Cardiac septum (tissue), 1 donor: ENCODE measurements at places on chromosomes 3 and 15. TPM values are rescaled to one million over a fixed set of nuclear protein-coding genes. Genes with fewer than 3 reads are reported as not detected.

ATG7 gene
- total RNA-seq = 15.5 TPM

DNA sequence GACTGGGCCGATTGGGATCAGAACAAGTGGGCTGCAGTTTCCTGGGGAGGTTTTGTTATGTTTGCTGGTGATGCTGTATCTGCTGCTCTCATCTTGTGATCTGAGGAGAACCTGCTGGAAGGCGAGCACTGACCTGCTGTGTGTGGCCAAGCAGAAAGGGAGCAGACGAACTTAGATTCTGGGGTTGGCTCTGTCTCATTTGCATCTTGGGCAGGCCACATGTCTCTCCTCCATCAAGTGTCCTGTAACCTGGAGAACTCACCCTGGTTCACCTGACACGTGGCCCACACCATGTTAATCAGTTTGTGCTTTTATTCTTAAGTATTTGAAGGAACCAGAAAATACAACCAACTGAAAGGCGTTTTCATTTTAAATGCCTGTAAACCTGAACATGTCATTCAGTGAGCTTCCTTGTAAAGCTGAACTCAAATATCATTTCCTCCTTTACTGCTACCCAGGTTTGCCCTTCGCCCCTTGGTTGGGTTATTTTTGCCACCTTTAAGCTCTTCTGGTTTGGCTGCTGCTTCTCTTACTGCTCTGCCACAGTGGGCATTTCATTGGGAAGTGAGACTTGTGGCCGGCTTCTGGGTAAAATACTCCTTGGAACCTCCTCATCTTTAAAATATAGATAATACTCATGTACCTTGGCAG lies 33.5 kb upstream of the TRAK1 start:
- DNase-seq = peak; percentile 12

DNA sequence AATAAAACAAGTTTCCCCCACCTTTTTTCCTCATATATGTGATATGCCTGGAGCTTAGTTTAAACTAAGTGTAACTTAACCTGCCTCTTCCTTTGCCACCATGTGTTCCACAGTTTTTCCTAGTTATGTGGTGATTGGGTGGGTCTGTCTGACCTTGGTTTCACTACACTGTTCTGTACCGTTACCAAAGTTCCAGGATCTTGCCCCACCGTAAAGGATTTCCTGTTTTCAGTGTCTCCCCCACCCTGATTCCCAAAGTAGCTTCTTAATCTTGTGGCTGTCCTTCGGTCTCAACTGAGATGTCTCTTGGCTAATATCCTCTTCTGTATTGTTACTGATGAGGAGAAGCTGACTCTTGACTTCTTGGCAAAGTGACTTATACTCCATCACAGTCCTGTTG lies 6.4 kb upstream of the MGA start:
- DNase-seq = no peak

DNA sequence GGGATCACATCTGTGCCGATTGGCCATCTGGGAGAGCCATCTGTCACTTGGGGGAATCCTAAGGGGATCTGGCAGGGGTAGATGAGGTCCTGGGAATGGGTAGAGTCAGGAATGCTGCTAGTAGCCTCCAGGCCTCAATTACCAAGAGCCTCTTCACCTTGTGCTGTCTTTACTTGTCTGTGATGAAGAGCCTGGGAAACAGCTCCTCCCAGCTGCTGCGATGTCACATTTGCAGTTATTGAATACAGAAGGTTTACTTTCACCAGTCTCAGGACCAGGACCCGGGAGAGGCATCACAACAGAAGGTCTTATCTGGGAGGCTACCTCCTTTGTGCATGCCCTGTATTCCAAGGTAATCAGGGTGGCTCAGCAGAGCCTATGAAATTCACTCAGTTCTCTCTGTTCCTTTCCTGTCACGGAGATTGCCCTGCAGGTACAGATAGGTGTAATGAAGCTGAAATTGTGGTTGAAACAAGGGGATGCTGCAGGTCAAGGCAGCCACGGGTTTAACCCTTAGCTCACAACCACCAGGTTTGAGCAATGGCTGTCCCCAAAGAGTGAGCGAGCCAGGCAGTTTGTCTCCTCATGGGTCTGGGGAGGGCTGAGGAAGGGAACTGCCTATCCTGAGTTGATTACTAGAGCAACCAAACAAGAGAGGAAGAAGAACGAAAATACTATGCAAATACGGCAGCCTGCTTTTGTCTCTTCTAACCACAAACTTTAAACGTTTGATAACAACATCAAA lies 298.9 kb upstream of the RORA start:
- DNase-seq = no peak

- no peak for DNase-seq
Measured at GRCh38 chr15:98402486-98402885, 245.9 kb upstream of the IGF1R start.

GRCh38 chr3:36032180-36033047 lies 347.9 kb upstream of the STAC start:
- no peak for DNase-seq

A4GNT gene
- not detected for total RNA-seq

ATRIP gene
- total RNA-seq = 4.1 TPM

- DNase-seq = no peak
Measured at GRCh38 chr15:57146506-57147201, 228.2 kb downstream of the TCF12 start.

TGM4 gene
- not detected for total RNA-seq

- DNase-seq = no peak
Measured at GRCh38 chr3:126996905-126997304, 14.0 kb downstream of the PLXNA1 start.

- DNase-seq = peak; percentile 83
Measured at GRCh38 chr15:97521381-97522285, 438.9 kb upstream of the ARRDC4 start.

GRCh38 chr3:13821126-13821525 lies 58.7 kb downstream of the WNT7A start:
- no peak for DNase-seq

VIPR1 gene
- 0.89 TPM for total RNA-seq

DNA sequence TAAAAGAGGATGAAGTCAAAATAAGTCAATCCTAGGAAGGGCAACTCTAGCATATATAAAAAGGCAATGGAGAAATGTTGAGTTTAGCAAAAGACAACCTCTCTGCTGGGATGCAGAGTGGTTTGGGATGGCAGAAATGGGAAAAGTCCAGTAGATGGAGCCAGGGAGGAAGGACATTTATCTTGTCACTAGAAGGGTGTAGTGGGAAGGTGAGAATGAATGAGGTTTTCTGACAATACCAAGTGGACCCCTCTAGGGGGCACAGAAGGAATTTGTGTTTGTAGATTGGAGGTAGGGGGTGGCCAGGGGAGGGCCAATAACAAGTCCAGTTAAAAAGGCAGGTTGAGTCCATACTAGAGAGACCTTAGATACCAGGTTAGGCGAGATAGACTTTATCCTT lies 80.0 kb downstream of the THSD4 start:
- no peak for DNase-seq

CDHR4 gene
- total RNA-seq = not detected

- no peak for DNase-seq
Measured at GRCh38 chr3:13283877-13284264, 136.3 kb downstream of the NUP210 start.

- DNase-seq = no peak
Measured at GRCh38 chr3:61505197-61505596, 56.2 kb upstream of the PTPRG start.

DNA sequence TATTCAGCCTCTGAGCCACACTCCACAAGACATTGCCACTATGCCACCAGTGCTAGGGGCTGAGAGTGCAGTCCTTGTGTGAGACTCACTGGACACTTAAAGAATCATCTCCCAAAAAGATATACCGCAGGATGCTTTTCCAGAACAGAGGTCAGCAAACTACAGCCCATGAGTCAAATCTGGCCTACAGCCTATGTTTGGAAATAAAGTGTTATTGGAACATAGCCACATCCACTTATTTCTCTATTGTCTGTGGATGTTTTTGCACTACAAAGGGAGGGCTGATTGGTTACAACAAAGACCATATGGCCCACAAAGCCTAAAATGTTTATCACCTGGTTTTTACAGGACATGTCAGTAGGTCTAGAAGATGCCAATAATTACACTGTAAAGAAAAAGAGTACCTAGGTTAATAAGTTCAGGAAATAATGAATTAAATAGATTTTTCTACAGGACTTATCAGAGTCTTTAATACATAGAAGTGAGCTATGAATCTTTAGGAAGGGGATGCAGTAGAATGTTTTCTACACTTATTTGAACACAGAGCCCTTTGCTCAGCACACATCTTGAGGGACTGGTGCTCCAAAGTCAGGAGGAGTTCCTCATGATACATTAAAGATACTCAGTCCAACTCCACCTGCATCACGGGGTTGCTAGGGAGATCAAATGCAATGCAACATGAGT lies 26.3 kb downstream of the SRGAP3 start:
- no peak for DNase-seq

DNA sequence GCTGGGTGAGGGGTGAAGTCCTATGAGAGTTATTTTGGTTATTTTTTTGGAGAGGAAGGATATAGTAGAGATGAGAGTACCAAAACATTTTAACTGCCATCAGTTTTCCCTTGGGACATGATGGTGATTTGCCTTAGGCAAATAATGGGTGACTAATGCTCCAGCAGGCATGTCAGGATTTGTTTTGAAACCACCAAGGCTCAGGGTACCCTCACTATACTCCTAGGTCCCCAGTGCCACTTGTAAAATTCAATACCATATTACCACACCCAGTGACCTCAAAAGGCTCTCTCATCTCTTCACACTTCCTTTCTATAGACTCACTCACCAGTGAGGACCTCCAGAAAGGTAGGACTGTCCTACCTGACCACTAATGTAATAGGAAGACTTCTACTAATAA lies 83.6 kb downstream of the WDR72 start:
- no peak for DNase-seq

GRCh38 chr15:37056177-37057121 lies 43.9 kb downstream of the MEIS2 start:
- DNase-seq = peak; percentile 78

CLEC3B gene
- 77.1 TPM for total RNA-seq

DNA sequence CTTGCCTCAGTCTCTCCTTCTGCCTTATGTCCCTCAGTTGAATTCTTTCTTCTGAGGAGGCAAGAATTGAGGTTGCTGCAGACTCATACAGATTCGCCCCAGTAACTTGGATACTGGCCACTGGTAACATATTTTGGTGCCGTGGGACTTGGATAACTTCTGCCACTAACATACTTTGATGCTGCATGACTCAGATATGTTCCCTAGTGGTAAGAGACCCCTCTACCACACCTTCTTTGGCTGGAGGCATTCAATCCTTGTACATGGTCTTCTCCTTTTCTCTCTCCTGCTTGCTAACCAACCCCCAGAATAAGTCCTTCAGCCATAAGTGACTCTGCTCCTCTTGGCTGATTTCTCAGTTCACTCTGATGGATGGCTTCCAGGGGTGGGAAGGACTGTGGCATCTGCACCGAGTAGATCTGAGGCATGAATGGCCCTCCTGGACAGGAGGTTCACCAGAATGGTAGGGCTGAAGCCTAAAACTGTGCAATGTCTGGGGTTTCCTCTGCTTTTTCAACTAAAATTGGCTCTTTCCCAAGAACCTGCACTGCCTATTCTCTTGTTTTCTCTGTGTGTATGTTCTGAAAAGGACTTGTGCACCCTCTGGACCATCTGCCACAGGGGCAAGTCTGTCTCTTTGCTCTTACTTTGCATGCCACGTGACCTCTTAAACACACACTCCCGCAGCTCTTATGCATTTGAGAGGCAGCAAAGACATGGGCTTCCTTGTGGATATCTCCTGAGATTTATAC lies 55.5 kb upstream of the FSTL1 start:
- DNase-seq = no peak

DNA sequence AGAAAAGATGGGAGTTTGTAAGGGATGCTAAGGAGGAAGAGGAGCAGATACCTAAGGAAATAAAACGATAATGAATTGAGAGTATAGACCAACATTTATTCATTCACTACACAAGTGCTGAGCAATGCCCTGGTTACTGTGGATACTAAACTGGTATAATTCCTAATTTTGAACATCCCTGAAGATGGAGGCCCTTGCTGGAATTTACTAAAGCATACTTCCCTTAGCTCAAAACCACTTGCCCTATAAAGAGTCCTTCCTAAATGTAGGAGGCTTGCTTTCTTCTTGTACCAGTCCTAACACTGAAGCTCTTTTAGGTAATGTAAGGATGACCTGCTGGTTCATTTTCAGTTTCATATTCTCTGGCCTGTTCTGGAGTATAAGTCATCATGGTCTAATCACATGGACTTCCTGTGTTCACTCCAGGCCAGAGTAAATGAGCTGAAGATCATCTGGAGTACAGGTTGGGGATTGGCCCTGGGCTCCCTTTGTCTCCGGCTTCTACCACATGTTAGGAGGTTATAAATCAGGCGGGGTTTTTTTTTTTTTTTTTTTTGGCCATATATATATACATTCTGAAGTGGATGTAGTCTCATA lies 40.1 kb upstream of the MTMR10 start:
- no peak for DNase-seq

DNA sequence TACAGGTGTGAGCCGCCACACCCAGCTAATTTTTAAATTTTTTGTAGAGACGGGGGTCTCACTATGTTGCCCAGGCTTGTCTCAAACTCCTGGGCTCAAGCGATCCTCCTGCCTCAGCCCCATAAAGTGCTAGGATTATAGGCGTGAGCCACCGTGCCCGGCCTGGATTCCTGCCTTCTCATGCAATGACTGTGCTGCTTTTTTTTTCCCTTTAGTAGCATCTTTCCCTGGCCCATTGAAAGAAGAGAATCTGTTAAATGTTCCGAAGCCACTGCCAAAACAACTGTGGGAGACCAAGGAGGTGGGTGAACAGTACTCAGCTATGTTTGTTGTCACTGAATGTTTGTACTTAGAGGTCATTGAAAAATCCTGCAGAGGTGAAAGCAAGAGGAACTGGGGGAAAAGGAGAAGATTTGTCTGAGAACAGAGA lies 88.0 kb downstream of the CRTC3 start:
- no peak for DNase-seq

- no peak for DNase-seq
Measured at GRCh38 chr15:86016750-86017149, 62.9 kb upstream of the AGBL1 start.

- no peak for DNase-seq
Measured at GRCh38 chr3:115838786-115839185, 215.5 kb downstream of the GAP43 start.

- DNase-seq = no peak
Measured at GRCh38 chr15:68113751-68114150, 59.6 kb downstream of the PIAS1 start.

CLDN18 gene
- not detected for total RNA-seq

DNA sequence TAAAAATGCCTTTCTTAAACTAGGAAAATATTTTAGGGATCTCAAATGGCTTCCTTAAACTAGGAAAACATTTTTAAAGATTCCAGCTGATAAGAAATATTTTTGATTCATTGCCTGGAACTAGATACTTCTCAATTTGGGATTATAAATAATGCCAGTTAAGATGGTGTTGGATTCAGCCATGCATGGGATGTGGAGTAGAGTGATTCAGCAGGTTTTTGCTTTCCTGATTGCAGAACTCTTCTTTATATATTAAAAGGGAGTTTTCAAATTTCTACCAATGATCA lies 15.6 kb downstream of the FILIP1L start:
- no peak for DNase-seq

GOLGA8J gene
- not detected for total RNA-seq

- peak; percentile 53 for DNase-seq
Measured at GRCh38 chr15:29087521-29088285, 181.9 kb downstream of the NSMCE3 start.

- no peak for DNase-seq
Measured at GRCh38 chr15:80081390-80081789, 21.9 kb downstream of the ZFAND6 start.

- peak; percentile 88 for DNase-seq
Measured at GRCh38 chr15:31387479-31388118, 61.0 kb downstream of the KLF13 start.

GRAMD2A gene
- total RNA-seq = not detected

TTLL13 gene
- 0.16 TPM for total RNA-seq
